ENCODE measurements at places on chromosomes 3 and 15.

GRCh38 chr3:38334142-38335055 lies 12.2 kb upstream of the XYLB start:
- no peak for DNase-seq

GRCh38 chr3:72143322-72143721 lies 358.4 kb upstream of the PROK2 start:
- DNase-seq: no peak

GRCh38 chr15:63219196-63219710 lies 29.8 kb downstream of the RAB8B start:
- DNase-seq: no peak

GRCh38 chr15:65773386-65774111 lies 18.5 kb downstream of the DENND4A start:
- no peak for DNase-seq

DNA sequence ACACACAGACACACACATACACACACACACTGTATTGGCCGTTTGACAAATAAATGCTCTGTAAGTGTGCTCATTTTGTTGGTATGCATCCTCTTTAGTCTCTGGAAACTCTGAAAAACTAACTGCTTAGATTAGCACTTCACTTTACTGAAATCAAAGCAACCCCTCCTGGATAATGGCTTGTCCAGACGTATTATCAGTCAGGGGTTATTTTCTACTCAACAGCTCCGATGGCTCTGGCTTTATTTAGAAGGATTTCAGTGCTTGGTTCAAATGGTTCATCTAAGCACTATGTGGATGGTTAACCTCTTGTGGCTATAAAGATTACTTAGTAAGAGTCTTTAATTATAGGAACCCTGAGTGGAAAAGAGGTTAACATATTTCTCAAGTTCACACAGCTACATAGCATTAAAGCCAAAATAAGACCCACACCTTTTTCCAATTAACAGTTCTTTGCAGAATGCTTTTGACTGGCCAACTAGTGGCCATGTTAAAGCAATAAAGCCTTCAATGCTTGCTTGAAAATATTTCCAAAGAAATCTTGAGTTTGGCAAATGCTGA lies 516.1 kb upstream of the NAALADL2 start:
- no peak for DNase-seq

- no peak for DNase-seq
Measured at GRCh38 chr15:40010686-40011085, 28.3 kb downstream of the SRP14 start.

DNA sequence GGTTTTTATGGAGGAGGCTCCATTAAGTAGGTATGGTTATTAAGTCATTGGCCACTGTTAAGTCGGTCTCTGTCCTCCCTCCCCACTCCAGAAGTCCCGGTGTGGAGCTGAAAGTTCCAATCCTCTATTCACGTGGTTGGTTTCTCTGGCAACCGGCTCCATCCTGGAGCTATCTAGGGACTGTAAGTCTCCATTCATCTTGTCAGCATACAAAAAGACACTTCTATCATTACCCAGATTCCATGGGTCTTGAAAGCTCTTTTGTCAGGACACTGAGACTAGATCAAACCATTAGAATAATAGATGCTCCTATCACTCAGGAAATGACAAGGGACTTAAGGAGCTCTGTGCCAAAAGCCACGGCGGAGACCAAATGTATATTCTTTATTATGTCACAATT lies 110.3 kb downstream of the PIK3CB start:
- no peak for DNase-seq

GRCh38 chr15:73989001-73989798 lies 2.9 kb downstream of the STOML1 start:
- peak; percentile 87 for DNase-seq

DNA sequence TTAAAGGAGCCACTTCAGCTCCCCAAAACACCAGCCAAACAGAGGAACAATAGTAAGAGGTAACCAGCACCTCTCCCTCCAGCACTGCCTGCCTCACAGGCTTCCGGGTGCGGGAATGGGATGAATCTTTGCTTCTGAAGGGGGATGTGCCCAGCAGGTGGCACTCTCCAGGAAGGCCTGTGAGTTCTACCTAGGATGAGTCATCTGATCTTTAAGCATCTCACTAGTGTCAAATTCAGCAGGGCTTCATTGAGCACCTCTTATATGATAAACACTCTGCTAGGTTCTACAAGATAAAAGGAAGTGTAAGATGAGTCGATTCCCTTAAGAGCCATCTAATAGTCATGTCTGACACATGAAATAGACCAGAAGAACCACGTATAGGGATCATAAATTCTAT lies 237.4 kb upstream of the UMPS start:
- peak; percentile 42 for DNase-seq

- no peak for DNase-seq
Measured at GRCh38 chr3:153305189-153305588, 143.2 kb downstream of the RAP2B start.

DNA sequence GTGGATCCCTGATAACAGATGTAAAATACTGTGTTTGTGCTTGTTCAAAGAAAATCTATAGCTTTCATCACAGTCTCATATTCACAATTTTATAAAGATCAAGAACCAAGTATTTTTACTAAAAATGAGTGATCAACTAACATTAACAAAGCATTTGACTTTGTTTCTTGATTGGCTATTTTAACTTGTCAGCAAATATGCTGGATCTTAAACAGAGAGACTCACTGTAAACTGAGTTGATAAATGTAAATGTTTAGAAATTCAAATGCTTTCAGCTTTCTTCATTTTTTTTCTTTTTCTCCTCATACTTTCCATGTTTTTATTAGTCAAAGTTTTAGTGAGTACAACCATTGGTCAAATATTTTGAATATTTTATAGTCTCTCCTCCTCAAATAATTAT lies 923.0 kb upstream of the NR2F2 start:
- DNase-seq: no peak

GRCh38 chr15:72740219-72740618 lies 43.3 kb downstream of the ADPGK start:
- no peak for DNase-seq

DNA sequence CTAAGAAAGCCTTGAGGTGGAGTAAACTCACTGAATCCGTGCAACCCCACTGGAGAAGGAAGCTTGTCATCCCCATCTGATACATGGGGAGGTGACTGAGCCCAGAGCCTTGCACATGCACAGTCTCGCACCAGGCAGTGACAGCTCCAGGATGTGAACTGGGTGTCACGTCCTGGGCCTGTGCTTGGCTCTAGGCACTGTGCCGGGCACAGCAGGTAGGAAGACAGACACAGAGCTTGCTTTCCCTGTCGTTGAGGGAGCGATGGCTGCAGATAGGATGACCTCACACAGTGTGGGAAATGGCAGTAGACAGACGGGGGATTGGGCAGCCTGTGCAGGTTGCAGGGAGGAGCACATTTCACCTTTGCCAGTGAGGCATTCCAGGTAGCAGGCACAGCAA lies 12.2 kb upstream of the ATP2B2 start:
- DNase-seq: no peak

GRCh38 chr3:134029734-134030378 lies at the start of gene SLCO2A1:
Gene SLCO2A1, minus strand, starts transcription at chr3:134029925. Its CDS starts 123 bp downstream, at chr3:134029802.
- no peak for DNase-seq

DNA sequence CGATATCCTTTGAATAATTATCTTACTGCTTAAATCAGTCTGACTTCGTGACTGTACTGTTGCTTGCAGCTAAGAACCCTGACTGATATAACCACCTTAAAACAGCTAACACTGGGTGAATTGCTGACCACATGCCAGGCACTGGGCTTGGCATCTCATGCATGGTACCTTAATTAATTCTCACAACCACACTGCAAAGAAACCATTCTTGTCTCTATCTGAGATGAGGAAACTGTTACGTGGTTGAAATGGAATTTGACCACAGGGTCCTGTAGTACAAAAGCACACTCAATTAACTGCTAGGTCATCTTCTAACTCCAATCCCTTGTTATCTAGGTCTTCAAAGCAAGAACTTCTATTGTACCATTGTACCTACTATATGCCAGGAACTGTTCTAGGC lies 92.7 kb upstream of the PRICKLE2 start:
- DNase-seq: peak; percentile 12

DNA sequence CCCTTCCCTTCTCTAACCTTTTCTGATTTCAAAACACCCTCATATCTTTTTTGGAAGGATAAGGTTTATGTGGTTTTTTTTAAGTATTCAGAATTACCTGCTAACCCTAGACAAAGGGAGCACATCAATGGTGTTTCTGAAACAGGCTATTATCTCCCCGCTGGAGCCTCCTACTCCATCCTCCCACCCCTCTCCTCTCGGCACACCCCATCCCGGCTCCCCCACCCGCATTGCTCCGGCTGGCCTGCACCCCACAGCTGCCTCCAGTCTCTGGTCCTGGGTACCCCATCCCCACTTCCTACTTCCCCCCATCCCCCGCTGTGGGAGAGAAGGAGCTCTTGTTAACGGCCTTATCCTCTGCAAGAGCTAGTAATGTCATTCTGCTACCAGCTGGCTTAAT lies 59.2 kb downstream of the PDIA5 start:
- DNase-seq: no peak

GRCh38 chr3:23669541-23670255 lies 136.1 kb upstream of the UBE2E1 start:
- DNase-seq: no peak

DNA sequence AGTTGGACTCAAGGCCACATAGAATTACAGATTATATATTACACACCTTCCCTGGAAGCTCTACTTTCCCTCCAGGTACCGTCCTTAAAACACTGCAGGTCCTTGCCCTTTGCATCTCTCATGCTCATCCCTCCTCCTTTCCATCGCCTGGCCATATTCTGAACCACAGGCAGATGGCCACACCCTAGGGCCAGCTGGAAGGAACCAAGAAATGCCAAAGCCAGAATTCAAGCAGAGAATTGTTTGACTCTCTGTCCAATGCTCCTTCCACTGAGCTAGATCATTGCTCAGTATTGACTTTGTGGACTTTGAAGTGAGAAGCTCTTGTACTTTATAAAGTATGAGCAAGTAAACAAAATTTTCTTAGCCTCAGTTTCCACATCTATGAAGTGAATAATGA lies 170.3 kb upstream of the SLC24A5 start:
- no peak for DNase-seq

DNA sequence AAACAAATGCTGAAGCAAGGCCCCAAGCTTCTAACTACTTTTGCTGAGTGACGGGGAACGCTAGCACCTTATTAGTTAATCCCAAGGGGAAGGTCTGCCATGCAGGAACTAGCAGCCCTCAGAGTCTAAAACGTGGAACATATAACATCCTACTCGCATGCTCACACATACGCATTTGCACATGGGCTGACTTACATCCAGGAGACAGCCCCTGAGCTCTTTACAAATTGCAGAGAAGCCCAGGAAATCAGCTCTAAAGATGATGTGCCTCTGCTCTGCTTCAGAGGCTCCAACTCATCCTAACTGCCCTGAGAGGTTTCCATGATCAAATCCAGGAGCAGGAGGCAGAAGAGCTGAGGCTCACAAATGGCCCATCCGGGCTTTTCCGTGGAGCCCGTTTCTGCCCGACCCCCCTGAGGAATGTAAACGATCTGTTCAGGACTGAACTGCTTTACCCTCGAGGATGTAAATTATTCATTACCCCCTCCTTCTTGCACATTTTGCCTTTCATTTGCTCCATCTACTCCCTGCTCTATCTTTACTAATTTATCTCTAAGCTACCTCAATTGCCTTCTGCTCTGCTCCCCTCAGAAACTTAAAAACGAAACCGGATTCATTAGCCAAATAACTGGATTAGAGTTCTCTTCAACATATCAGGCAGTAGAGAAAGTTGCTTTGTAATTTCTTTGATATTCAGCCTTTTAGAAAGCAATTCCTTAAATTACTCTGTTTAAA lies 141.9 kb upstream of the CCDC54 start:
- no peak for DNase-seq

DNA sequence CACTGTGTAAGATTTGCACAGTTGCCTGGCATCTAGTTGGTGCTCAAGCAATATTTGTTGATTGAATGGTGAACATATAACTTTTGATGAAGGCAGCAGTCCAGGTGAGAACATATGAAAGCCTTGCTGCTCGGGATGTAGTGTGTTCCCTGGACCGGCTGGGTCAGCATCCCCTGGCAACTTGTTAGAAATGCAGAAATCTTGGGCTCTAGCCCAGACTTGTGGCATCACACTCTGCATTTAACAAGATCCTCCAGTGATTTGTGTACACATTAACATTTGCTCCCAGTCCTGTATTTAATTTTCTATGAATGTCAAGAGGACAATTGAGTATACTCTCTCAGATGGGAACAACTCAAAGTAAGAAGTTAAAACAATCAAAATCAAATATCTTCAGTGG lies 69.0 kb upstream of the SAMMSON start:
- DNase-seq: no peak

DNA sequence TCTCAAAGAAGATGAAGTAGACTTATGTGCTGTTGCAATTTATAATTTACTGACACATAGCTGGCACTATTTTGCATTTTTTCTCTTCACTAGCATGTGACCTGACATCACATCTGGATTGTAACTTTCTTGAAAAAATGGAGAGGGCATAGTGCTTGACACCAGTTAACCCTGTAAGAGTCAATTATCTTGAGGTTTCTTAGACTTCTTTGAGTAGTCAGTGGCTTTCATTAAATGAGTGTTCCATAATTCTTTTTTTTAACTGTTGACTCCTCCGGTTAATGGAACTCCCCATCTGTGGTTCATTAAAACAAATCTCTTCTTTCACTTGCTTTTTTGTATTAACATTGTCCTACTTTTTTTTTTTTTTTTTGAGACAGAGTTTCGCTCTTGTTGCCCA lies 16.9 kb upstream of the PRKCI start:
- DNase-seq: no peak

DNA sequence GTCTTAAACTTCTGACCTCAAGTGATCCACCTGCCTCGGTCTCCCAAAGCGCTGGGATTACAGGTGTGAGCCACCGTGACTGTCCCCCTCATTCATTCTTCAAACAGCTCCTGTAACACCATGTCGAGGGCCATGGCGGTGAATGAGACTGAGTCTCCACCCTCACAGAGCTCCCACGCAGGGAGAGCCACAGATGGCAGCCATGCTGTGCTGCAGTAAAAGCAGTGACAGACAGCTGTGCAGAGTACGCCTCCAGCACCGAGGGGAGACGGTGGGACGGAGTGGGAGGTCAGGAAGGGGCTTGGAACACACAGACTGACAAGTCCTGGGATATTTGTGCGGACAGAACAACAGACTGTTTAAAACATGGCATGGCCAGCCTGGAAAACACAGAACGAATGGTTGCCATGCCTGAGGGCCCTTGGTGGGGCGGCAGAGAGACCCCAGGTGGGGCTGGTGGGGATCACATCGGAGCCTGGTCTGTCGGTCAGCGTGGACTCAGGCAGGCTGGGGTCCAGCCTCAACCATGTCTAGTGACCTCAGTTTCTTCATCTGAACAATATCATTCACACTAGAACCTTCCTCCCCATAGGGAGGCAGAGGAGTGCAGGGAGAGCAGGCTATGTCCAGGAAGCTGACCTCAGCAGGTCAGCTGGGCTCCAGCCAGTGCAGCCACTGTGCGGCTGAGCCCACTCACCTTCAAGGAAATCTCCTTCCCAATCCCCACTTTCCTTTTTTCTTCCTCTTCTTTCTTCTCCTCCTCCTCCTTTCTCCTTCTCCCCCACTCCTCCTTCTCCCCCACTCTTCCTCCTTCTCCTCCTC lies 20.6 kb upstream of the LCTL start:
- DNase-seq: no peak

- DNase-seq: no peak
Measured at GRCh38 chr3:142633073-142633472, 36.9 kb downstream of the PLS1 start.

GRCh38 chr3:116678853-116679252 lies 30.7 kb upstream of the TUSC7 start:
- DNase-seq: no peak

Measured in foreskin keratinocyte (primary cell).